Stimulated activated CD4-positive, alpha-beta T cell treated with anti-CD3 and anti-CD28 coated beads, Interleukin-2, amount 100 ng/mL, for 24 hours (primary cell): ENCODE measurements at places on chromosomes 13 and 19.
A peak's percentile ranks its signal among the peaks of the same experiment; 100 is the strongest.

DNA sequence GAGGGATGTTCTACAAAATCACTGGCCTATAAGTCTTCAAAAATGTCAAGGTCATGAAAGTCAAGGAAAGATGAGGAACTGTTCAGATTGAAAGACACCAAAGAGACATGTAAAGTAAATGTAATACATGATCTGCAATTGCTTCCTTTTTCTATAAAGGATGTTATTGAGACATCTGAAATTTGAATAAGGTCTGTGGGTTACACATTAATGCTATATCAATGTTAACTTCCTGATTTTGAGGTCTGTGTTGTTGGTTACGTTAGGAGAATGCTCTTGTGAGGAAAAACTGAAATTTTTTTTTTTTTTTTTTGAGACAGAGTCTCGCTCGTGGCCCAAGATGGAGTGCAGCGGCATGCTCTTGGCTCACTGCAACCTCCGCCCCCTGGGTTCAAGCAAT, 197.4 kb downstream of the RGCC start:
- DNase-seq = no peak

- DNase-seq = no peak
Observed at GRCh38 chr13:50101590-50101989, 86.3 kb downstream of the KCNRG start.

GRCh38 chr13:113901231-113901630, 37.4 kb upstream of the GAS6 start:
- no peak for DNase-seq

GRCh38 chr13:42804244-42804874, 23.0 kb downstream of the FAM216B start:
- DNase-seq = no peak

GRCh38 chr13:101258071-101258470, 158.2 kb downstream of the NALCN start:
- DNase-seq = peak; percentile 32

DNA sequence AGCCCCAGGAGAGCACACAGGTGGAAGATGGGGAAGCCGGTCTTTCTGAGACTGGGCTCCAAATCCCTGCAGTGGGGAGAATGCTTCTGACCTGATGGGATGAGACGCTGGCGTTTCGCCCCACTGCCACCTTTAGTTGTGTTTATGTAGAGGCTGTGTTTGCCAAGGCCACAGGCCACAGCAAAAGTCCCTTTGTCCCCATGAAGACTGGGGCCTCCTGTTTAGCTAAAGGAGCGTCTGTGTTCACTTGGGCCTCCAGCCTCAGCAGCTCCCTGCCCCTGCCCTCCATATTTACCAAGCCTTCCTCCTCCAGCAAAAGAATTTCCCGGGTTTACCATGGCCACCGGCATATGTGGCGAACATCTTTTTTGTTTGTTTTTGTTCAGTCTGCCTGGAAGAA, 10.4 kb upstream of the KLK14 start:
- DNase-seq = no peak

DNA sequence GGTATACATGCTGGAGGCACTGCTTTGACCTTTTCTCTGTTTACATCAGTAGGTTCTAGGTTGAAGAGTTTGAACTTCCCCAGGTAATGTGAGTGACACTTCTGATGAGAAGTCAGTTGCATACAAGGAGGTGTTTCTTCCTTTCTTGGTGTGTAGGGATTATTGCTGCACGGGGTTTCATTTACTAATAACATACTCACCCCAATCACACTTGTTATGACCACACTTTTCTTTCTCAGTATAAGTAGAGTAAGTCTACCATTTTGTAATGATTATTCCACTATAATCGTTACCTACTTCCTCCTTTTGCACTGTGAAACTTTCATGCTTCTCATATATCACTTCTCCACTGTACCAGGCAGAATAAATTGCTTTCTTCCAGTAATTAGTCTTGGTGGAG, 138.0 kb downstream of the TNFSF13B start:
- DNase-seq = no peak

- no peak for DNase-seq
Observed at GRCh38 chr13:54226876-54227275, 1198.3 kb downstream of the OLFM4 start.

DNA sequence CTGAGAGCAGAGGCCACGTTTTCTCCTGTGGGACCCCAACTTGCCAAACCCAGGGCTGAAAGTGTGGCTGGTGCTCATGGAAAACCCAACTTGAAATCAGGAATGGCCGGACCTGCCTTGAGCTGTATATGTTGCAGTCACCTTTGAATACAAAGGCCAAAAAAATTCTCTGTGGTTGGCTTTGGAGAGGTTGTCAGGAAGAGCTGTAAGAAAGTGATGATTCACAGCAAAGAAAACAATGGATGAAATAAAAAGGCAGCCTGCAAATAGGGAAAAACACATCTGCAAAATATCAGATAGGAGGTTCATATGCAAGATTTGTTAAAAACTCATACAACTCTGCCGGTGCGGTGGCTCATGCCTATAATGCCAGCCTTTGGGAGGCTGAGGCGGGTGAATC, 715.8 kb downstream of the UQCRFS1 start:
- no peak for DNase-seq

GRCh38 chr19:56566904-56567273, 379 bp upstream of the ZNF470 start:
- peak; percentile 64 for DNase-seq

- DNase-seq = no peak
Observed at GRCh38 chr13:39910833-39911232, 255.4 kb downstream of the COG6 start.

DNA sequence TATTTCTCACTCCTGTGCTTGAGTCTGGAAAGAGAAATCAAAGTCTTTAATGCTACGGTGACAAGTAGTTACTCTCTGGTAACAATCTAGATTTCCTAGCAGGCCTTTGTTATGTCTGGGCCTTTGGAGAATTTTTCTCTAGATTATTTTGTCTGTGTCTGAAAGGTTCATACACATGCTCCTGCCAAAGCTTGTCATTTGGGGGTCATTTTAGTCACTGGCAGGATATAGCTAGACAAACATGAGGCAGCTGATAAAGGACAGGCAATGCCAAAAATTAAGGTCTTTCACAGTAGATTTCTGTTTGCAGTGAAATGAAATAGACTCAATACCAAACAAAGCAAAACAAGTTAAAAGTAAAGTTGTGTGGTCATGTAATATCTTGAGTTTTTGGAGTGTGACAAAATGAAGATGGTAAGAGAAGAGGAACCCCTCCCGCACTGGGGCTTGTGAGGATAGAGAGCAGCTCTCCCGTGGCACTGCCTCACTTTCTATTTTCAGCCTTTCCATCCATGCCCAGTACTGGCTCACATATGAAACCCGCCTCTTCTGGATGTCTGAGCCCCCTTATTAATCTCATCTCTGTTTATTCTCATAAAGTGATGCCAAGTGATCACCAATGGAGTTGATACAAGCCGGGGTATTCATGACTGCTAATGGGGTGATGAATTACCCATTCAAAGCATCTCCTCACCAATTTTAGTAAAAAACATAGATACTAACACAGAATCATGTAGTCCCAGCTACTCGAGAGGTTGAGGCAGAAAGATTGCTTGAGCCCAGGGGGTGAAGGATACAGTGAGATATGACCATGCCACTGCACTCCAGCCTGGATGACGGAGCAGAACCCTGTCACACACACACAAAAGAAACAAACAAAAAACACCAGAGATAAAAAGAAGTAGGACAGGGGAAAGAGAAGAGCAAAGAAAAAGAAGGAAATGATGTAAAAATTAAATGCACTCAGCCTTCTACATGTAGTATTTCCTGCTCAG, 389.3 kb downstream of the FGF14 start:
- no peak for DNase-seq

DNA sequence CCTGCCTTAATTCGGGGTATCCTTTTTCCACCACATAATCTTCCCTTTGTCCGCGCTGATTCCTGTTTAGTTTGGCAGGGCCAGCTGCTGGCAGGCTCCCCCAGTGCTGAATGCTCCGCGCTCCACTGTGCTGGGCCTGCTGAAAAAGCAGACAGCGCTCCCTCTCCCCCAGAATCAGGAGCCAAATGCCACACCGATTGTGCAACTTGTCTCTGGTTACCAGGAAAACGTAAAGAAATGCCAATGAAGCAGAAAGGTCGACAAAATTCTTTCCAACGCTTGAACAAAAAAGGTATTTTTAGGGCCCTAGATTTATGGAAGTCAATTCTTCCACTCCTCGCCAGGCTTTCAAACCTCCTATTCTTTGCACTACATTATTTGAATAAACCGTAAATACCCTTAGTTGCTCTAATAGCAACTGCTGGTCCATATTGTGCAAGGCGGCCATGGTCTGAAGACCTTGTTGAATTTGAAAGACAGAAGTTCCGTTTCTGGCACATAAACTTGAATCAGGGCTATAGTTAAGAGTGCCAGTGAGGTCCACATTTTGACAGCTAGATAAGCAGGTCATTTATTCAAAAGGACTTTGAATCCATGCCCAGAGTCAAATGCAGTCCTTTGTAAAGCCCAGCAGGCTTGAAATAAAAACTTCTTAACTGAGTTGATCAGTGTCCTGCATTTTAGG, 206.7 kb upstream of the RFC3 start:
- DNase-seq = no peak

- DNase-seq = no peak
Observed at GRCh38 chr13:41962994-41963393, 2.1 kb upstream of the VWA8 start.

- DNase-seq = no peak
Observed at GRCh38 chr19:8615024-8615423, 4.5 kb upstream of the ADAMTS10 start.

DNA sequence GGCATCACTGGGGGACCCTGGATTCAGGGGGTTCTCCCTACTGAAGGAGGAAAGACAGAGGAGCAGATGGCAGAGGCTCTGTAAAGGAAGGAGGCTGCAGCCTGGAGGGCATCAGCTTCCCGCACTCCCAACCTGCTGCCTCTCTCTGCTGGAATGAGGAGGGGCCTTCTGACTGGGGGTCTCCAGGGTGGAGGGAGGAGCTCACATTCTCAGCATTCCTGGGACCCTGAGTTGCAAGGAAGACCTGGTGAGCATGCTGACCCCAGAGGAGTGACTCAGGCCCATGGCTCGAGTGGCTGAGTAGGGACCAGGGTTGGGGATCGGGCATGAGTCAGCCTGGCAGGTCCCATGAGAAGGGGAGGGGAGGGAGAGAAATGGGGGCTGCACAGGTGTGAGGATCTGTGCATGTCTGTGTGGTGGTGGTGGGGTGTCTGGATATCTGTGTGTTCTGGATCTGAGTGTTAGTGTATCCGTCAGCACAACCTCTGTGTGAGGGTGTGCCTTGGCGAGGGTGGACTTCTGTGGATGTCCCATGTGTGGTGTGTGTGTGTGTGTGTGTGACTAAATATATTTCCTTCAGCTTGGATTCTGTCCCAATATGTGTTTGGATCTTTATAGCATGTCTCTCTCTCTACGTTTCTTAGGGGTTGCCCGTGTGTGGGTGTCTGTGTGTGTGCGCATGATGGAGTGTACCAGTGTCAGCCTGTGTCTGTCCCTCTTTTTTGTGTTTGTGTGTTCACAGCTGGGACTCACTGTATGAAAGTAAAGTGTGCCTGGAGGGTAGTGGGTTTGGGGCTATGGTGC, 4.6 kb downstream of the AXL start:
- no peak for DNase-seq

DNA sequence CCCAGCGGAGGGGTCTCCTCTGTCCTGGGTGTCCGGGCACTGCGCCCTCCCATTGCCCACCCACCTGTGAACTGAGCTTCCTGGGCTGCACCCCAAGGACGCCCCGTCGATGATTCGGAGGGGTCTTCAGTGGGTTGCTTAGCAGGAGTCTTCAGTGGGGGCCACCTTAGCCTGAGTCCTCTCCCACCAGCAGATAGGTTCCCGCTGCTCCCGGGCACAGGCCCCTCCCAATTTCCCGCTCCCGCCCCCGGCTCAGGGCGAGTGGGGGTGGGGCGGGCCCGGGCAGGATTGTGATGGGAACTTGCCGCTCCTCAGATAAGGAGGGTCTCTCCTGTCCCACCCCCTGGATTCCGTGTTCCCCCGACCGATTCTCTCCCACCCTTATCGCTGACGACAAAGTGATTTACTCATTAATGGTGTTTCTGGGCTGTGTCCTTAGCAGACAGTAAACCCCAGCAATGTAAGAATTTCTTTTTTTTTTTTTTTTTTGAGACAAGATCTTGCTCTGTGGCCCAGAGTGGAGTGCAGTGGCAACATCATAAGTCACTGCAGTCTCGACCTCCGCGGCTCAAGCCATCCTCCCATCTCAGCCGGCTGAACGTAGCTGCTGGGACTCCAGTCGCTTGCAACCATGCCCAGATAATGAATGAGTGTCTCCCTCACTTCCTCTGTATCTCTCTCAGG, 655 bp upstream of the S1PR5 start:
- no peak for DNase-seq

GRCh38 chr19:29551774-29552173, 26.0 kb downstream of the VSTM2B start:
- no peak for DNase-seq

DNA sequence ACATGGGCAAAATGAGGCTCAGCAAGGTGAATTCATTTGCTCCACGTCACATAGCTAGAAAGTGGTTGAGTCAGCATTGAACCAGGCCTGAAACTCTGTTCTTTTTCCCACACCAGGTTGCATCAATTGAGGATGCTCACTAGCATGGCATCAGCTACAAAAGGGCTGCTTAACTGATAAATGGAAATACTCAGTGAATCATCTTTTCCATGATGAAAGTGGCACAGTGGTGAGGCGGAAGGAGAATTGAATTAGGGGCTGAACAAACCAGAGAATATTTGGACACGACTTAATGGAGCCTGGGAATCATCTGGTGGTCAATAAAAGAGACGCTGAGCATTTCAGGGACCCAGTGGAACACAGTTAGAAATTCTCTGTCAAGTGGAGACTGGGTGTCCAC, 320.1 kb upstream of the MAB21L1 start:
- no peak for DNase-seq

DNA sequence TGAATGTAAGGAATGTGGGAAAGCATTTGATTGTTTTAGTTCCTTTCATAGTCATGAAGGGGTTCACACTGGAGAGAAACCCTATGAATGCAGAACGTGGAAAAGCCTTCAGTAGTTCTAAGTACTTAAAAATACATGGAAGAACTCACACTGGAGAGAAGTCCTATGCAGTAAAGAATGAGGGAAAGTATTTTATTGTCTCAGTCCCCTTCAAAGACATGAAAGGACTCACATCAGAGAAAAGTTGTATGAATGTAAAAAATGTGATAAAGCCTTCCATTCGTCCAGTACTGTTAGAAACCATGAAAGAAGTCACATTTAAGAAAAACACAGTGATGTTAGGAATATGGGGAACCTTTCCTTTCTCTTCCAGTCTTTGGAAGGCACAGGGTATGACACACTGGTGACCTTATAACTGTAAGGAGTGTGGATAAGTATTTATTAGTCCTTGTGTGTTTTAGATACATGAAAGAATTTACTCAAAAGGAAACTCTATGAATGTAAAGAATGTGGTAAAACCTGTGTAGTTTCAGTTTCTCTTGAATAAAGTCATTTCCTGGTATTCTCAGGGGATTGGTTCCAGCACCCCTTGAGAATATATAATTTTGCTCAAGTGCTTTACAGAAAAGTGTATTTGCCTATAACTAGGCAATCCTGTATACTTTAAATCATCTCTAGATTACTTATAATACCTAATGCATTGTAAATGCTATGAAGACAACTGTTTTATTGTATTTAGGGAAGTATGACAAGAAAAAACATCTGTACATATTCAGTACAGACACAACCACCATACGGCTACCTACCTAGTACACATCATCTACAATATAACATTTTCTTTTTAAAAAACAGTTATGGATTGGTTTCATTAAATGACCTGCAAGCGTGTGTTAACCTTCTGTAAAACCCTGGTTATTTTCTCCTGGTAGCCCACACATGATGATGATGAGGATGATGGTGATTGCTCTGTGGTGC, 52.8 kb downstream of the ZNF823 start:
- DNase-seq = no peak

- no peak for DNase-seq
Observed at GRCh38 chr19:33492090-33492489, 29.5 kb downstream of the PEPD start.

- DNase-seq = no peak
Observed at GRCh38 chr13:59182241-59182640, 981.5 kb downstream of the DIAPH3 start.
